ENCODE measurements at places on chromosomes 11 and 22.

DNA sequence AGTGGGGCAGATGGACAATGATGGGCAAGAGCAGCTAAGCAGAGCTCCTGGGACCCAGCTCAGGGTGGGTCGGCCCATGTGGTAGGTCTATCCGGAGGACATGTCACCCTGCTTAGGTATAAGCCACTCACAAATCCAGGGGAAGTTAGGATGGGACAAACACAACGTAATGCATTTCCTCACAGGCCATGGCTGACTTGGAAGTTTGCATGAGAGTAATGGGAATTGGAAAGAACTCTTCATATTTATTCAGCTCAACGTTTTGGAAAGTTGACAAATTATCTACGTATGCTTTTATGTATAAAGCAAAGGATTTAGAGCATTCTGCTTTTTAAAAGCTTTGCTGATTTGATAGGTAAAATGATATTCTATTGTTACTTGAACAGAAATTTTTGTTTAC lies 74.9 kb downstream of the SMCO4 start:
- DNase-seq, result no peak

GRCh38 chr11:128890543-128891368 lies at the start of gene KCNJ5:
Gene KCNJ5 (plus strand): TSS chr11:128891356. CDS start chr11:128911274, 19,918 bp downstream.
- no peak for DNase-seq

- DNase-seq, result no peak
These were observed 117.2 kb upstream of the E2F8 start for GRCh38 chr11:19357943-19358342.

GRCh38 chr22:42814215-42814614 lies 42.9 kb downstream of the ARFGAP3 start:
- DNase-seq, result no peak

DNA sequence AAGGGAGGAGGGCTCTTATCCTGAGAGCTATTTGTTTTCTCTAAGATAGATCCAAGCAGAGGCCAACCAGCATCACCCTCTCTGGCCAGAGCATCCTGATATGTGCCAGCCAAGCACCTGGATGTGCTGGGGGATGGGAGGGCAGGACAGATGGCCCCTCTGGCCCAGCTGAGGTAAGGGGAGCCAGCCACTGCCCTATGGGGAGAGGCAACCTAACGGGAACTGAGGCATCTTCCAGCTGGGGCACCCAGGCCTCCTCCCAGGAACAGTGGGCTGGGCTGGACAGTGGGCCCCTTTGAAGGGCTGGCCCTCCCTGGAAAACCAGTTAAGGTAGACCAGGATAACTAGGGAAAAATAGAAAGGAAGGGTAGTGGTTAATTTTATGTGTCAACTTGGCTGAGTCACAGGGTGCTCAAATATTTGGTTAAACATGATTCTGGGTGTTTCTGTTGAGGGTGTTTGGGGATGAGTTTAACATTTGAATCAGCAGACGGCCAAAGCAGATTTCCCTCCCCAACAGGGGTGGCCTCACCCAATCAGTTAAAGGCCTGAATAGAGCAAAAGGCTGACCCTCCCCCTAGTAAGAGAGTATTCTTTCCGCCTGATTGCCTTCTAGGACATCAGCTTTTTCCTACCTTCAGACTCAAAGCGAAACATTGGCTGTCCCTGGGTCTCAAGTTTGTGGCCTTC lies 595.1 kb downstream of the BUD13 start:
- DNase-seq, result no peak
